ENCODE measurements at places on chromosomes 3 and 15. TPM values are rescaled to one million over a fixed set of nuclear protein-coding genes. Genes with fewer than 3 reads are reported as not detected.
A peak's percentile ranks its signal among the peaks of the same experiment; 100 is the strongest.

FYCO1 gene
- 16.1 TPM for total RNA-seq

VGLL4 gene
- 34.2 TPM for total RNA-seq

GRCh38 chr3:58464866-58465265, 27.0 kb upstream of the KCTD6 start:
- DNase-seq, result no peak

SNTN gene
- total RNA-seq, result not detected

- DNase-seq, result peak; percentile 54
Measured at GRCh38 chr15:67110958-67111864, 45.8 kb downstream of the SMAD3 start.

DNA sequence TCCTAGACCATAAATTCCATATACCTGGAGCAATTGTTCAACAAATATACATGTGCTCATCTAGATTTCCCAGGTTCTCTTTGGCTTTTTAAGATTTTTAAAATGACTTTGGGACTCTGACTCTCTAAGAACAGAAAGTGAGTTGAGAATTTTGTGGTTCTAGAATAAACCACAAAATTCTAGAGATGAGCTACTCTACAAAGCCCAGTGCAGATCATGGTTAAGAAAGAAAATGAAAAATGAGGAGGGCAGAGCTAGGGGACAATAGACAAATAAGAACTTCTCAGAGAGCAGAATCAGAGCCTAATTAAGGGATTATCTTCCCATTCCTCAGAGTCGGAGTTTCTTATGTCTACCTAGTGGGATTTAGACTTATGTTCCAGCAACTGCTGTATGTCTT, 694.7 kb downstream of the ZNF385D start:
- DNase-seq, result no peak

RPL39L gene
- total RNA-seq, result 32.5 TPM

TTC21A gene
- total RNA-seq, result 0.56 TPM

DNA sequence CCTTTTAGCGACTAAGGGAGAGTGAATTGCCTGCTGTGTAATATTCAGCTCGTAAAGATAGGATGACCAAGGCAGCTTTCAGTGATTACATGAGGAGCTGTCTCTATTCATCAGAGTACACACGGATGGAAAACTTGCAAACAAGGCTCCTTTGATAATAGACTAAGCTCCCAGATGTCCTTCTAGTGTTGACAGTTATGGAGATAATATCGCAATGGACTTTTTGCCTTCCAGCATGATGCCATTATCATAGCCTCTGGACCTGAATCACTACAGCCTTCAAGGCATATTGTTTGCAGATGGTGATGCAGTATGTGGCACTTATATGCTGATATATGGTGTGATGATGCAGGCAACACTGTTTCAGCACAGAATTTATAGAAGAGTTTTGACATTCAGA, 93.9 kb downstream of the ECT2 start:
- no peak for DNase-seq

DNA sequence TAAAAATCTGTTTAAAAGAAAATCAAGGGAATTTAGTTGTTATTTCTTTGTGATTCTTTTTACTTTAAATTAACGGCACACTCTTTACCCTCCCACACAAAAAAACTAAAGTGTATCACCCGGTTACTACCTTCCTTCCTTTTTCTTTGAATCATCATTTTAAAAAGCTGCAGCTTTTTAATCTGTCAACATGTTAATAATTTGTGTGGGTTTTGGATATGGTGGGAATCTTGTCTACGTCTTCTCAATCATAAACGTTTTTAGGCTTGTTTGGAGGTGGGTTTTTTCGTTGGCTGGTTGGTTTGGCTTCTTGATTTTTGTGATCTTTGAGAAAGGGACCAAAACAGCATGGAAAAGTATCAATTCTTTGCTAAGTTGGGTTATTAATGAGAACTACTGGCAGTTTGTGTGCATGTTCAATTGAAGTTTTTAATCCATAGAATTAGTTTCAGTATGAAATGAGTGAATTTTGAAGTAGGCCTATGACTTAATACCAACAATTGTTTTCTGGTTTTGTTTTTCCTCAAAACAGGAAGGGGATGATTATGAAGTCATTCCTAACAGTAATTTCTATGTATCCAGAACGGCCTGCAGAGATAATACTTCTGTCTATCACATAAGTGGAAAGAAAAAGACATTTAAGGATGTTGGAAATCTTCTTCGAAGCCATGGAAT, 4.5 kb downstream of the SMC4 start:
- peak; percentile 32 for DNase-seq

GRCh38 chr3:156189927-156190326, 69.5 kb downstream of the KCNAB1 start:
- no peak for DNase-seq

GOLGA6D gene
- not detected for total RNA-seq

DNA sequence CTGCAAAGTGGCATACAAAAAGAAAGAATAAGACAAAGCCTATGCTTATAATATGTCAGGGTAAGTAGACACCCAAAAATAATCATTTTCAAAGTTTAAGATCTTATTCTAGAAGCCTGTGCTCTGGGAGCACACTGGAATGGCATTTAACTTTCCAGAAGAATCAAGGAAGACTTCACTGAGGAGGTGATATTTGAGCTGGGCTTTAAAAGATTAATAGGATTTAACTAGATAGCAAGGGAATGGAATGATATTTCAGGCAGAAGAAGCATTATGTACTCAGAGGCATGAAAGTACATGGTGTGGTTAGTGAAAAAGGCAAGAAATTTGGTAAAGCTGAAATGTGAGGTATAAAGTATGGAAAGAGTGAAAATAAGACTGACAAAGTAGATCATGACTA, 106.8 kb downstream of the ZBTB20 start:
- no peak for DNase-seq

- DNase-seq, result no peak
Measured at GRCh38 chr15:54212635-54213034, 234.4 kb downstream of the UNC13C start.

DNA sequence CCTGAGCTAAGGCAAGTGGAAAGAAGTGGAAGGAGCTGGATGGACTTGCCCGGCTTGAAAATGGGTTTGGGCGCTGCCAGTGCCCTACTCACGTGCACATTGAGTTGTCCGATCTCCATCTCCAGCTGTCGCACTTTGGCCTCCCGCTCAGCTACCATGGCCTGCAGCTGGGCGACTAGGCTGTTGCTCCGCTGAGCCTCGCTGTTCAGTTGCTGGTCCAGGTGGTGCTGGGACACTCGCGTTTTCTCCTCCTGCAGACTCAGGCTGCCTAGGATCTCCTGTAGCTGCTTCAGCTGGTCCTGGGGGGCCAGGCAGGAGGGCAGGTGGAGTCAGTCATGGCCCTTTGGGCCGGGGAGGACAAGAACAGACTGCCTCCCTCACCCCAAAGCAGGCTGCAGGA, 33.0 kb upstream of the HHATL start:
- no peak for DNase-seq

IDH3A gene
- 64.4 TPM for total RNA-seq

DNAJC17 gene
- total RNA-seq, result 58.3 TPM

DNA sequence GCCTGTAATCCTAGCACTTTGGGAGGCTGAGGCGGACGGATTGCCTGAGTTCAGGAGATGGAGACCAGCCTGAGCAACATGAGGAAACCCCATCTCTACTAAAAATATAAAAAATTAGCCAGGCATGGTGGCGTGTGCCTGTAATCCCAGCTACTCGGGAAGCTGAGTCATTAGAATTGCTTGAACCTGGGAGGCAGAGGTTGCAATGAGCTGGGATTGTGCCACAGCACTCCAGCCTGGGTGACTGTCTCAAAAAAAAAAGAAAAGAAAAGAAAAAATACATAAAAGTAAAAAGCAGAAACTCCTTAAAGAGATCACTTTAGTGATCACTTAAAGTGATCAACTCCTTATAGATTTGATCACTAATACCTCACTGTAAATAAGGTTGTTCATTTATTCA, 78.0 kb downstream of the GMPS start:
- DNase-seq, result peak; percentile 42

PCOLCE2 gene
- 0.56 TPM for total RNA-seq

RASGRP1 gene
- total RNA-seq, result 1.9 TPM

DNA sequence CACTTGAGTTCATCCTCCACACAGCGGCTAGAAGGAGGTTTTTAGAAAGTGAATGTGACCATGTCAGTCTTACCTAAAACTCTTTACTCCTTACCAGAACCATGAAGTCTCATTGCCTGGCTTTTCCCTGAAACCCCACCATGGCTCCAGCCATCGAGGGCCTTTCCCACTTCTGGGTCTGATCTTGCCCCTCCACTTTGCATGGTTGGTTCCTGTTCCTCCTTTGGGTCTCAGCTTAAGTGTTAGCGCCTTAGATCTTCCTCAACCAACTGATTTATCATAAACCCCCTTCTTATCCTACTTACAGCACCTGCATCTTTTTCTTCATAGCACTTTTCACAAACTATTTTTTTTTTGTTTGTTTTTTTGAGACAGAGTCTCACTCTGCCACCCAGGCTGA, 45.9 kb upstream of the ULK4 start:
- no peak for DNase-seq

GRCh38 chr3:118098827-118099226, 935.8 kb downstream of the IGSF11 start:
- peak; percentile 6 for DNase-seq

GRCh38 chr3:32121137-32121536, 14.7 kb downstream of the GPD1L start:
- no peak for DNase-seq

DNA sequence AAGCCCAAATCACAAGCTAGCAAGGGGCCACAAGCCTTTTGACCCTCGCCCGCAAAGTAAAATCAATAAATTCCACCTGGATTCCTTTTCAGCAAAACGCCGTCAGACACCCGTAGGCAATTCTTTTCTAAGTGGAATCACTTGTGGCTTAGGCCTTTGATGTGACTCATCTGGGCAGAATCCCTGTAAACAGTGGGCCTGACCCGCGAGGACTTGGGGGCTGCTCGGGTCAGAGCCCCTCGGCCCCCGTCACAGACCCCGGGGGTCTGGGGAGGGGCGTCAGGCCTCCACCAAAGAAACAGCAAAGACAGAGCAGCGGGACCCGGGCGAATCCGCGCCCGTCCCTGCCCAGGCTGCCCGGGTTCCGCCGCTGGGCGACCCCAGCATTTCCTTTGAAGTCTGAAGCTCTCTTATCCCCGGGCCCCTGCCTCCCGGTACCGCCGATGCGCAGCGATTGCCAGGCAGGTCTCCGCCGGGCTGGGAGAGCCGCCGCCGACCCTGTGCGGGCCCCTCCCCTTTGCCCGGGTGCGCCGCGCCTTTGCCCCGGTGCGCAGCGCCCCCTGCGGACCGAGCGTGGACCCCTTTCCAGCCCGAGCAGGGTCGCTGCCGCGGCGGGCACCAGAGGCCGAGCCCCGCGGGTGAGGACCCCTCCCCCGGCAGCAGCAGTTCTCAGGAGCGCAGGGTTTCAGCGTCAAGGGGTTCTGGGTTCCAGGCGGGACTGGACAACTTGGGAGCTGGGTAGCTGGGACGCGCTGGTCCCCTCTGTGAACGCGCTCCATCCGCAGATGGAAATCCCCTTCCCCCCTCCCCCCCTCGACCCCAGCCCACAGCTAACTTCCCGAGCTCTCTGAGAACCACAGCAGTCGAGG, 178.3 kb downstream of the UACA start:
- peak; percentile 24 for DNase-seq

DNA sequence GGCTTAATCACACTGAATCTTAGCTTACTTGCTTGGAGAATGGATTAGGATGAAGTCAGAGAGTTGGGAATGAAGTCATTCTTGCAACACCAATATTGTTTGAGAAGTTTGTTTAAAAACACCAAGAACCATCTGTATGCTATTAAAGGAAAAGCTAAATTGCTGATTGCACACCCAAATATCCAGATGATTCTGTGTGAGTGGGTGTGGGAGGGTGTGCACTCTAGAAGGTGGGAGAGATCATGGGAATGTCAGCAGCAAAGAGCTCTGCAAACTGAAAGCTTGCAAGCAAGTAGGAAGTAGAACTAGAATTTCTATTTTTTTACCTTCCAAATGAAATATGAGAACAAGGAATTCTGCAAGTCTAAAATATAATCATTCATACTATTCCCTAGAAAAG, 364.9 kb downstream of the NR2F2 start:
- DNase-seq, result no peak

DNA sequence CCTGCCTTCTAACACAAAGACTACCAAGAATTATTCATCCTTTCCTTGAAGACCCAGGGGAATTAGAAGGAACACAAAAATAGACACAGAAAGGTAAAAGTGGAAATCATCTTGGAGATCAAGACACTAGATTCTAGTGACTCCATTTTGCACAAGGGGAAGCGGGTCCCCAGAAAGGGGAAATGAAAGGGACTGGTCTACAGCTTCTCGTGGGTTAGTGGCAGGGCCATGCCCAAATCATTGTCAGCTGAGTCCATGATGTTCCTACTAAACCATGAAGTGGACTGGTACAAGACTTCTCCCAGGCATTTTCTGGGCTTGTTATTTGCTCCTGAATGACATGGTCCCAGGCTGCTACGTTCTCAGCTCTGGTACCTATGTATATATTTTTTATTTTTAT, 230.7 kb upstream of the TPRG1 start:
- DNase-seq, result no peak

DNA sequence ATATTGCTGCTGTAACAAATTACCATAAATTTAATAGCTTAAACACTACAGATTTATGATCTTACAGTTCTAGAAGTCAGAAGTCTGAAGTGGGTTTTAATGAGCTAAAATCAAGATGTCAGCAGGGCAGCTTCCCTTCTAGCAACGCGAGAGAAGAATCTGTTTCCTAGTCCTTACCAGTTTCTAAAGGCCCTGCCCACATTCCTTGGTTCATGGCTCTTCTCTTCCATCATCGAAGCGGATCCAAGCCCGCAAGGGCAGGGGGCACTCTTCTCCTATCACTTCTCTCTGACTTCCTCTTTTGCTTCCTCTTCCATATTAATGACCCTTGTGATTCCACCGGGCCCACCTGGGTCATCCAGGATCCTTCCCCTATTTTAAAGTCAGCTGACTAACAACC, 16.1 kb downstream of the MINDY4B start:
- no peak for DNase-seq

DNA sequence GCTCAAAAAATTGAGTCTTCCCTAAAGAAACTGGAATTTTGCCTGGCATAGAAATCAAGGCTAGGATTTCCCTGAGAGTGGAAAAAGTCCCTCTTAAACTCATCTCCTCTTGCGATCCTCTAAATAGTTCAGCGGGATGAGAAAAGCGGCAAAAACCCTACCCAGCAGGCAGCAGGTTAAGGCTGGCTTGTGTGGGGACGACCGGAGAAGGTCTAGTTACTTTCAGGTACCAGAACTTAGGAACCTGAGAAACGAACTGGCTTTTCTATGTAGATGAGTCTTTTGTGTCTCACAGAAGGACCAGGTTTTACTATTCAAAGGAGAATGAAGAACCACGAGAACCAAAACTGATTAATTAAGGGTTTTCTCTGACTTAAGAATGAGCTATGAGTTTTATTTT, 523.7 kb upstream of the TGFBR2 start:
- DNase-seq, result no peak

CADM2 gene
- total RNA-seq, result not detected

GRCh38 chr3:196458063-196458462, 25.8 kb upstream of the UBXN7 start:
- no peak for DNase-seq

AGBL1 gene
- total RNA-seq, result not detected

NOX5 gene
- total RNA-seq, result not detected

DNA sequence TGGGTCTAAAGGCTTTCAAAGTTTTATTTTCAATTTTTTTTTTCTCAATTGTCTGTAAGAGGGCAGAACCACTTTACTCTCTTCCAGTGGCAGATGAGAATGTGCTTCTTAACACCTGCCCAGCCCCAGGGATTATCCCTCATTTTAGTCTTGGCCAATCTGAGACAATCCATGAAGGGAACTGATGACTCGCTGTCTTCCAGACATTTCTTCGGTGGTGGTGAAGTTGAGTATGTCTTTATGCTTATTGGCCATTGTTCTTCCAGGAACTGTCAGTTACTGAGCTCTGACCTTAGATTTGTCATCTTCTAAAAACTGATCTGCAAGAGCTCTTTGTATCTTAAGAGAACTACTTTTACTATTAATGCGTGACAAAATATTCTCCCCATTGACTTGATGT, 139.5 kb downstream of the TJP1 start:
- peak; percentile 32 for DNase-seq

CLDN18 gene
- total RNA-seq, result not detected

Measured in IMR-90 (cell line).